RCC 7860 (cell line): ENCODE measurements at places on chromosomes 7 and 10.

DNA sequence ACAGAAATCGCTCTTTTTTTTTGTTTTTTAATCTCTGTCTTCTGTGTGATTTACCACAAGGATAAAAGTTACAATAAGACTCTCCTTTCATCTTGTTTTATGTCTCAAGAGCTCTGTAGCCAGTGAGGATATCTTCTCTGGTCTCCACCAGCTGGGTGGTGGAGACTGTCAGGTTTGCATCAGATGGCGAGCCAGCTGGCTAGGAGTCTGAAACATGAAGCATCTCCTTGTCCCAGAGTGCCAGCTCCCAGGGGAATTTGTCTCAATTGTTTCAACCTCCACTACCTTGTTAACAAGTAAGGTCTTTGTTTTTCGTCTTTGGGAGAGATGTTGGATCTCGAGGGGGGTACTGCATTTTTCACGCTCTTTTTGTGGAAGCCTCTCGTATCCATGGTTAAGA lies 47.3 kb downstream of the FRMPD2 start:
- DNase-seq, result no peak

DNA sequence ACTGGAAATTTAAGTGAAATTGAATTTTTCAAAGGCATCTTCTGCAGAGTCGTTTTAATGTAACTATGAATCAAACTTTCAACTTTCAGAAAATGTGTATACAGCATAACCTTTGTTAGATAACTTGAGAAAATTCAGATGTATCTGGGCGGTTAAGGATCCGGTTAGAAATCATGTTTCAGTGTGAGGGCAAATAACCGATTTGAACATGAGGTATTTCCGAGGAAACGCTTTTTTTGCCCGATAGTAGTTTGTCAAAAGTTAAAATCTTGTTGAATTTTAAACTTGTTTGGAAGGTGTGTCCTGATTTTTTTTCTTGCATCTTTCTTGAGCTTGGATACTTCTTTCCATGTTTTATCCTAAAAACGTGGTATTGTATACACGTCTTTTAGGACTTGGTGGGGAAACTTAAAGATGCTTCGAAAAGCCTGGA lies 1.3 kb upstream of the BMI1 start:
- DNase-seq, result no peak

- no peak for DNase-seq
Measured at GRCh38 chr7:1243964-1244416, 11.3 kb downstream of the UNCX start.

GRCh38 chr7:156889089-156889488 lies 3.9 kb downstream of the LMBR1 start:
- no peak for DNase-seq

DNA sequence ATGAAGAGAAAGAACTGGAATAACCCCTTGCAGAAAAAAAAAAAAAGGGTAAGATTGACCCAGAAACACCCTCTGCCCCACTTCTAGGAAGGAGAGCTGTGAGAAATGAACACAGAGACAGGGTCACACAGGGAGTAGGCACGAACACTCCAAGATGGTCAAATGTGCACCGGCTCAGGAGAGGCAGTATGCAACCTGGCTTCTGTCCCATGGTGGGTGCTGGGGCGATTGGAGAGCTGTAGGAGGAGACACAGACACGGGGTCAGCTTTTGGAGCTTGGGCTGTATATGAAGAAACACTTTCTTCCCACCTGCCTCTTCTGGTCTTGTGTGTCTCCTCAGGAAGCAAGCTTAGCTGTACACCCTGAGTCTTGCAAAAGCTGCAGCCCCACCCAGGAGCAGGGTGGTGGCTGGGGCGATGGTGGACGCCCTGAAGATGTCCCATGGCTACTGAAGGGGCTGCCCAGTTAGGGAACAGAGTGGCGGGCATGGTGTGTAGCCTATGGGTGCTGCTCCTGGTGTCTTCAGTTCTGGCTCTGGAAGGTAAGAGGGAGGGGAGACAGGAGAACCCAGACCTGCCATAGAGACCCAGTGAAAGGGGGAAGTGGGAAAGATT lies 8.0 kb downstream of the EPHB6 start:
- no peak for DNase-seq

DNA sequence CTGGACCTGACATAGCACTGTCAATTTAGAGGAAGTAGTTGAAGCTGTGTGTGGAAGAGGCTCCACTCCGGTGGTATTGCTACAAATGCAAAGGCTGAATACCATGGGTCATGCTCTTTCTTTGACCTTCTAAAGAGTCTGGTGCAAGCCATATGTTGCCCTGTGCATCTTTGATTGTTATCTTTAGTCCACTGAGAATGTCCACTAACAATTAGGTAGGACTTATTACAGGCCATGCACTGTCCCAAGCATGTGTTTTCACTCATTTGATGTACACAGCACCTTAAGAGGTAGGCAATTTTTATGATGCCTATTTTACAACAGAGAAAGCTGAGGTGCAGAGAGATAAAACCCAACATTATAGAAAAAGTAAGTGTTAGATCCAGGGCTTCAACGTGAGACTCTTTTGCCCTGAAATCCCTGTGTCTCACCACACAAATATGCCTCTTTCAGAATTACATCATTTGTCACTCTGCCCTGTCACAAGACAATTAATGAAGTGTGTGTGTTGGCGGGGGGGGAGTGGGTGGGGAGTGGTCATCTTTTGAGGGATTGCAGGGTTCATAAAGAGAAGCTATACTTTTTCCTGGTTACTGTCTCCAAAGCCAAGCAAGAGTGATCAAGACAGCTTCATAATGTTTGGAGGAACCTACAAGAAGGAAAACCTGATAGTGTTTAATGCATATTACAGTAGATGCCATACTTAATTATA lies 637.6 kb upstream of the IGFBP3 start:
- DNase-seq, result peak; percentile 85

DNA sequence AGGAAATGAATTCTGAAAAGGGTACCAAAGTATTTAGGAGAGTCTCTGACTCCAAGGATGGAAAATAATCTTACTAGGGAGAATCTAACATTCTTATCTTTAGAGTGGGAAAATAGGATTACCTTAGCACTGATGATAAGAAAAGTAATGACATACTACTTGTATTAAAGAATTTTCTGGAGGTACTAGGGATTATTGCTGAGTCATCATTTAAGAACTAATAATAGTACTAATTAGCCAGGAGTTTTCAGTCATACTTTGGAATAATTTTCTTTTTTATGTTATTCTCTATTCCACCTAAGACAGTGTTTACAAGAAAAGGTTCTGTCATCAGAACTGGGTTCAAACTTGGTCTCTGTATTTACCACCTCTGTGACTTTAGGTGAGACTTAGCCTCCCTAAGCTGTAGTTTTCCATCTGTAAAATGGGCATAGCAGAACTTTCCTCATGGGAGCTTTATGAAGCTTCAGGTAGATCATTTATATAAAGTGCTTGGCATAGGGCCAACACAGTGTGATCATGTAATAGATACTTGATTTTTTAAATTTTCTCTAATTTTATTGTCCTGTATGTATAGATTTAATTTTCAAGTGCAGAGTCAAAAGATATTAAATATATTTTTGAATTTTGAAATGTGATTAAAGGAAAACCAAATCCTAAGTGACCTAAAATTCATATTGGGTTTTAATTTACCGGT lies 20.4 kb downstream of the ITGB8 start:
- DNase-seq, result no peak

- DNase-seq, result no peak
Measured at GRCh38 chr10:75651417-75651816, 220.0 kb downstream of the LRMDA start.

GRCh38 chr10:77359950-77360520 lies 277.6 kb downstream of the KCNMA1 start:
- no peak for DNase-seq

DNA sequence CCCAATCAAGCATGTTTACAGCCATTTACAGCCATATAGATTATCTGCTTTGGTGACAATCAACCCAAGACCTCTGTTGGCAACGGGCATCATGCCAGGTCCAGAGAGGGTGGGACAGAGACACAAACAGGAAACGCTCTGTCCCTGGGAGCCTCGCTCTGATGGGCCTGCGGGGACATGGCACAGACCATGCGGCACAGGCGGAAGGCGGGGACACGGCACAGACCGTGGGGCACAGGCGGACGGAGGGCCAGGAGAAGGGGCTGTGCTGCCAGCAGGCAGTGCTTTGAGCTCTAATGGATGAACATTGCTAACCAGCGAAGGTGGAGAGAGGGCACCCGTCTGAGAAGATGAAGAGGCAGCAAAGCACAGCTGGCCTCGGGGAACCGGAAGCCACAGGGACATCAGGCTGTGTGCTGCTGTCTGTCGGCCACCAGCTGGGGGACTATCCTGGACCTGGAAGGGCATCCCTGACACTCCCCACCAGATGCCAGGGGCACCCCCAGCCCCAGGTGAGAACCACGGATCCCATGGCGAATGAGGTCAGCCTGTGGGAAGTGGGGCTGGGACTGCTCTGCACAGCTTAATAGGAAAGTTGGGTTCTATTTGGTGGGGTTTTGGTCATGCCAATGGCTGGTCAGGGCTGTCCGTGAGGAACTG lies 61.0 kb downstream of the DIP2C start:
- no peak for DNase-seq

- DNase-seq, result no peak
Measured at GRCh38 chr7:132558815-132559214, 17.5 kb downstream of the PLXNA4 start.

DNA sequence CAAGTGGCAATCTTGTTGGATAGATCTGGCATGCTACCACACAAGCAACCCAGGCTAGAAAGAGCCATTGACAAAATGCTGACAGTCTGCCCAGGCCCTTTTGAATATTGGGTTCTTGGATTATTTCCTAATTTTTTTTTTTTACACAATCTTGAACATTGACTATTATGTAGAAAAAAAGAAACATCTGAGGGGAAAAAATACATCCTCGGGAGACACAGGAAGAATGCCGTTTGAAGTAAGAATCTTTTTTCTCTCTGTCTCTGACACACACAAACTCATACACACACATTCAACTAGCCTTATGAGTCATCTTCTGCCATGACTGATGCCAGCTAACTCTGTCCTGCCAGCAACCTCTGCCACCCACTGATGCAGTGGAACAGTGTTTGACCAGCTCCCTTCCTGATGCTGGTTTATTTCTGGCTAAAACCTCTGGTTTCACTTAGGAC lies 47.2 kb downstream of the SORBS1 start:
- peak; percentile 89 for DNase-seq

GRCh38 chr7:21542891-21543527 lies at the start of gene DNAH11:
Gene DNAH11, plus strand, starts transcription at chr7:21543039. Its CDS starts 207 bp downstream, at chr7:21543246.
- DNase-seq, result no peak

DNA sequence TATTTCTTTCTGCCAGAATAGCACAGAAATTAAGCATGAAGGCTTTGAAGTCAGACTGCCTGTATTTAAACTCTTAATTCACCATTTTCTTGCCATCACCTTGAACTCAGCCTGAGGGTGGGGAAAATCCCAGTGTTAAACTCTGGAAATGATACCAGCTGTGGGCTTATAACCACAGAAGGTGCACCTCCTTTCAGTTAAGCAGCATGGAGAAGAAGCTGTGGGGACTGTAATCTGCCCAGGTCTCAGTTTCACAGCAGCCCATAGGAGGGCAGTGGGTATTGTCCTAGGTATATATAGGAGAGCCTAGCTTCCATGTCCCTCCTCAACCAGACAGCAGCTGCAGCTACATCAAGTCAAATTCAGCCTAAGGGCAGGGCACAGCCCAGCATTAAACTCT lies 241.6 kb downstream of the HPSE2 start:
- no peak for DNase-seq

DNA sequence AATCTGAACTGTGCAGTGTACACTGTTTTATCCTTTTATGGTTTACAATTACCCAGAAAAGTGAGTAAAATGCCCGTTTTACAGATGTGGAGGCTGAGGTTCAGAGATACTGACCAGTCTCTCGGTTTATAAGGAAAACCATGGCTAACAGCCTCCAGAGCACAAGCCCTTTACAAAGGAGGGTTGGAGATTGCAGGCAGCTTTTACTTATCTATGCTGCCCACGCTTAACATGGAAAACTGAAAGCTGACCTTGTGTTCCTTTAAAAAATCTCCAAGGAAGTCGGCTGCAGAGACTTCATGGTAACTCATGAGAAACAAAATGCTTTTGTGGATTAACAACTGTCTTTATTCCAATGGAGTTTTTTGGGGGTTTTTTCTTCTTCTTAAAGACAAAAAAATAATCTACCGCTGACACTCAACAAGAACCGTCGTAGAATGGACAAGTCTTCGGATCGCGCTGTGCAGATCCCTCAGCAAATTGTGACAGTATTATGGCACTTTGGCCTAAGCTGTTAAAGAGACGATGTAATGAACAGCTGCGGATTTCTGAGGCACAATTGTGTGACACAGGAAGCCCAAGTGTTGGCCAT lies 654 bp upstream of the SLF2 start:
- no peak for DNase-seq

GRCh38 chr7:151694828-151695580 lies 175.3 kb upstream of the RHEB start:
- no peak for DNase-seq

DNA sequence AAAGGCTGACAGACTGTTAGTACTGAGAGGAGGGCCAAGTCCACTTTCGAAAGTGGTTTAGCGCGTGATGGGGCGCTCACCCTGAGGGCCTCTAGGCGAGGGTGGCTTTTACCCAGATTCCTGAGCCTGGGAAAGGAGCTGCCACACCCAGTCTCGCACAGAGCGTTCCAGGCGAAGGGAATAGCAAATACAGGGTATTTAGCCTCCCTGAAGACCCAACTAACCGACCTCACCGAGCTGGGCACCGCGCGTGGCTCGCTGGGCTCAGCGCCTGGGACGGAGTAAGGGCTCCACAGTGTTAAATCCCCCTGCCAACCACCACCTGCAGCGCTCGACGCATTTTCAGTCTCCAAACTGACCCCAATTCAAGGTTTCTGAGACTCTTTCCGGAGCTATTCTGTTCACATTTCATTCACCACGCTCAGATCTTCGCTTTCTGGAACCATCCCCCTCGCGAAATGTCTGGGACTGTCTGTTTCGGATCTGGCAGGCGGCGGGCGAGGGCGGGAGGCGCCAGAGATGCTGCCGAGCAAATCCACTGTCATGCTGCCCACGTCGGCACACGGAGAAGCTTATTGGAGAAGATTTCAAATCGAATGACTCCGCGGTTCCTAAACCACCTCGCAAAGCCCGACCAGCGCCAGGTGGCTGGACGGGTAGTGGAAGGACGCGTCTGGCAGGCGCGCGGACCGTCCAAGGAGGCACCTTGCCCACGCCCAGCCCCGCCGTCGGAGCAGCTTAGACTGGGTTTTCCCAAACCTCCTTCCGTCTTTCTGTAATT lies 1.4 kb upstream of the OSBPL3 start:
- DNase-seq, result peak; percentile 23

DNA sequence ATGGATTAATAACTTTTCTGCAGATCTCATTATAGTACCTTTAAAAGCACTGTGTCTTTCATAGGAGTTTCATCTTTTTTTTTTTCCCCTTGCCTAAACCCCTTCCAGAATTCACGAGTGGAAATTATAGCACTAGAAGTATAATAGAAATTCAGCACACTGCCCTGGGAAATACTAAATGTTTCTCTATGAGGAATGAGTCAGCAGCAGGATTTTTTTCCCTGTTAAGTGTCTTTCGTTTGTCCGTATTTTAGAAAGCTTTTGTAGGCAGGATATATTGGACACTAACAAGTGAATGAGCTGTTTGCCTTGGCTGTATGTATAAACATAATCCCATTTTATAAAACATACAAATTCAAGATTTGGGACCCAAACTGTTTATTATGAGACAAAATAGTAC lies 105.8 kb downstream of the EXOC4 start:
- no peak for DNase-seq
